ENCODE measurements at places on chromosomes 6 and 20. TPM values are rescaled to one million over a fixed set of nuclear protein-coding genes. Genes with fewer than 3 reads are reported as not detected.

Gene LEMD2
- total RNA-seq = 53.8 TPM

Gene GGTLC1
- total RNA-seq = not detected

Gene TNXB
- total RNA-seq = 81.9 TPM

Gene IL22RA2
- not detected for total RNA-seq

Gene SH3BGRL2
- 100 TPM for total RNA-seq

Gene ZC2HC1B
- total RNA-seq = not detected

DNA sequence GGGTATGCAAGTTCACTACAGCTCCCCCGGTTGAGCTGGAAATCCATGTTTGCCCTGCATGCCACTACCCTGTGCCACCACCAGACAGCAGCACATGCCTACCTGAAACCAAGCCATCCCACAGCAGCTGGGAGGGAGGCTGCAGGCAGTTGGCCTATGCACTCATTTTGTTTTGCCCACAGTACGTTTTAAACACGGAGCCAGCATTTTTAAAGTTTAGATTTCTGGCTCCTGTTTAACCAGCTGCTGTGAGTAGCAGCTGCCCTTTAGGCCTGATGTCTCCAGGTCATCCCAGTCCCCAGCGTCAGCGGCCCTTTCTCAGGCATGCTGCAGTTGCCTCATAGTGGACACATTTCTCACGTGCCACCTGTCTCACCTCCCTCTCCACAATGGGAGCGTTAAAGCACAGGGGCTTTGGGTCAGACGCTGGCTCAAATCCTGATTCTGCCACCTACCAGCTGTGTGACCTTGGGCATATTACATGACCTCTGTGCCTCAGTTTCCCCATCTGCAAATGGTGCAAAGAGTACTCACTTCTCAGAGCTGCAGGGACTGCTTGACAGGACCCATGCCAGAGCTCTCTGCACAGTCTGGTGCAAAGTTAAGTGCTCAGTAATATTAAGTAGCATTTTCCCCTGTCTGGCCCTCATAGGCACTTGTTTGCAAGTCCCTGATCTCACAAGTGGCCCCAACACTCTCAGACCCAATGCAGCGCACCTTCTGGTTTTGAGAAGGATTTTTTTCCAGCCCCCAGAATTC, 8.2 kb upstream of the UBE2V1 start:
- H3K27ac ChIP-seq = no peak overlapping the region
- H3K4me1 ChIP-seq = no peaks in the 10 kb centered on the region
- H3K4me3 ChIP-seq = no peak overlapping the region
- peaks cover 20% of the 10 kb centered on the region for H3K36me3 ChIP-seq
- DNase-seq = peak; percentile 77

GRCh38 chr6:144066741-144067484, 28.5 kb downstream of the SF3B5 start:
- H3K4me1 ChIP-seq = peaks cover 10% of the 10 kb centered on the region
- no peak for DNase-seq
- no peak overlapping the region for H3K27ac ChIP-seq
- H3K27me3 ChIP-seq = no peaks in the 10 kb centered on the region
- H3K4me3 ChIP-seq = no peak overlapping the region
- H3K36me3 ChIP-seq = no peaks in the 10 kb centered on the region

- H3K4me3 ChIP-seq = no peak overlapping the region
- H3K27ac ChIP-seq = no peak overlapping the region
- no peak for DNase-seq
- H3K4me1 ChIP-seq = peaks cover 12% of the 10 kb centered on the region
Measured at GRCh38 chr6:15501826-15502445, 160.9 kb downstream of the DTNBP1 start.

DNA sequence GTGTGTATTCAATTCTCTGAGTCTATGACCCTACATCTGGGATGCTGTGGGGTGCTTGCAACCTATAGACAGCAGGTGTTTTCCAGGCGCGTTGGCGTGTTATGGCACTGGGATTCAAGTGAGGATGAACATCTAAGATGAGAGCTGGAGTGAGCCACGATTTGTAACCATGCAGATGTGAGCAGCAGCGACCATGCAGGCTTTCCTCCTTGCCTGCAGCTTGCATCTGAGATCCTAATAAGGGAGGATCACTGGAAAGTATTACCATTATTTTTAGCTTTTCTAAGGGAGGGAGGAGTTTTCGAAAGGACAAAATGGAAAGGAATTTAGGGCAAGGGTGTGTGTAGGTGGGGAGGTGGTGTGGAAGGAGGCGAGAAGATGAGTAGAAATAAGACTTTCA, 216.7 kb downstream of the ATXN1 start:
- H3K36me3 ChIP-seq = no peaks in the 10 kb centered on the region
- peaks cover 6% of the 10 kb centered on the region for H3K4me1 ChIP-seq
- no peak for DNase-seq

DNA sequence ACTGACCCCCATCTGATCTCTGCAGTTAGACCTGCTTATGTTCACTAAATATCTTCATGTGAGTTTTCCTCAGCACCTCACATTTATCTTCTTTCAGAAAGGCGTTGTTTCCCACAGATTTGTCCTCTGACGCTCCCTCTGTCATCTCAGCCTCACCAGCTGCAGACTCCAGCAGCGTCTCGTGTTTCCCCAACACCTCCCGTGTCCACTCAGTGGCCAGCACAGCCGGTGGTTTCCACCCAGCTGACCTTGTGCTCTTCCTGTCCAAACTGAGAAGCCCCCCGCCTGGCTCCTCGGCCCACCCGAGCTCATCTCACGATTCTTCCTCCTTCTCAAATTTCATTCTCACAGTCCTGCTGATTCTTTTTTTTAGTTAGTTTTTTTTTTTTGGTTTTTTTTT, 12.5 kb downstream of the ERMARD start:
- H3K36me3 ChIP-seq = no peaks in the 10 kb centered on the region
- H3K4me3 ChIP-seq = no peak overlapping the region
- no peaks in the 10 kb centered on the region for H3K4me1 ChIP-seq
- H3K27ac ChIP-seq = no peak overlapping the region

GRCh38 chr6:113654396-113654795, 202.7 kb upstream of the MARCKS start:
- H3K27me3 ChIP-seq = no peaks in the 10 kb centered on the region
- H3K36me3 ChIP-seq = no peaks in the 10 kb centered on the region
- H3K4me3 ChIP-seq = no peak overlapping the region

DNA sequence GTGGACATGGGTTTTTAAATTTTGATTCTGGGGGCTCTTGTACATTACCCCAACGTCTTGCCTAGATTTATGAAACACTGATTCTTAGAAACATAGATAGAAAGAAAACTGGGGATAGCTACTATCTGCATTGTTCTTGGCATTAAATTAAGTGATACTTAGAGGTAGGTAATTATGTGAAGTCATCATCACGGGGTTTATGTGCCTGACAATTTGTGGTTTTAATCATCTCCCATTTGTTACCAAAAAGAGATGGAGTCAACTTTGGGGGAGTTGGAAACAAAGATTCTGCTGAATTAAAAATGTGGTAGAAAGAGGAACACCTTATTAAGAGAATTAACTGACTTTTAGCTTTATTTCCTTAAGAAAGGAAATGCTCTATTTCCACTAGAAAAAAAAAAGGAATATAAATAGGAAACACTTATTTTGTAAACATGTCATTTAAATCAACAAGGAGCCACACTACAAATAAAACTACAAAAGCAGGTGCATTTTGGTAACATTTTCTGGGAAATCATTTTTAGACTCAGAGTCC, 5.6 kb downstream of the TNFAIP3 start:
- no peaks in the 10 kb centered on the region for H3K27me3 ChIP-seq
- H3K4me1 ChIP-seq = no peaks in the 10 kb centered on the region
- no peak for DNase-seq

DNA sequence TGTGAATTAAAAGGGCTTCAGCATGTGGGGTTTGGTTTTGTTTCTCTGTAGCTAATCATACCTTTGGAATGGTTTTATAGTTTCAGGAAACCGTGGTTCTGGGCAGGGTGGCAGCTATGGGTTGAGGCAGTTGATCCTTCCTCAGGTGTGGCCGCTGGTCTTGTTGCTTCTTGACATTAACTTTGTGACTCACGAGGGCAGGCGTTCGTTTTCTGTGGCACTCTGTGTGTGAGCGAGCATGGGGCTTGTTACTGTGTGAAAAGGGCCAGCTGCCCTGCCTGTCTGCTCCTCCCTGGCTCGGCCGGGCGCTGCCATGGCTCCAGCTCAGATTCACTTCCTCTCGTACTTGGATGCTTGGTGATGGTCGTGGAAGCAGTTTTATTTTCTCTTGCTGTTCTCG, 16.2 kb downstream of the DNAJC5 start:
- no peaks in the 10 kb centered on the region for H3K27me3 ChIP-seq
- DNase-seq = peak; percentile 89
- no peak overlapping the region for H3K4me3 ChIP-seq

DNA sequence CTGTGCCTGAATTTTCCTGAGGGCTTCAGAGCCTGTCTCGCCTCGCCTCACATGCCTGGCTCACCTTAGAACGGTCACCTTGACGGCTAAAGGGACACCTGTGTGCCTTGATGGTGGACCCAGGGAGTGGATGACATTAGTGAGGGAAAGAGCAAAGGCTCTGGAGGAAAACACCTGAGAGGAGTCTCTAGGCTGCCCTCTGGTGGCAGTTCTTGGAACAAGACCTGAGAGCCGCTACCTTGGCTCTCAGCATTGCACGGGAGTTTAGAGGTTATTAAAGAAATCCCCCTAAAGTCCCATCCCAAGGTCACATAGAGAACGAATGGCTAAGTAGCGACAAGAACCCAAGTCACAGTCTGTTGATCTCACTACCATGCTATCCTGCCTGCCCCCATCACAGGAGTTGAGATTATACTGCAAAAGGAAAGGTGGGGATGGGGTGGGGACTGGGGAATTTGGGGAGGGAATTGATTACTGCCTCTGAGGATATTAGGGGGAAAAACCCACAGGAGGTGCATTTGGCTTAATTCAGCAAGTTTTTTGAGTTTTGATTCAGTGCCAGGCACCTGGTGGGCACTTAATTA, 7.9 kb upstream of the CDSN start:
- no peaks in the 10 kb centered on the region for H3K36me3 ChIP-seq
- no peak overlapping the region for H3K27ac ChIP-seq
- H3K27me3 ChIP-seq = no peaks in the 10 kb centered on the region
- DNase-seq = peak; percentile 74
- H3K4me1 ChIP-seq = no peaks in the 10 kb centered on the region
- H3K4me3 ChIP-seq = no peak overlapping the region

GRCh38 chr6:157600807-157601206, 219.8 kb downstream of the ZDHHC14 start:
- no peak overlapping the region for H3K27ac ChIP-seq
- H3K36me3 ChIP-seq = no peaks in the 10 kb centered on the region
- DNase-seq = peak; percentile 34
- H3K4me3 ChIP-seq = no peak overlapping the region
- H3K27me3 ChIP-seq = no peaks in the 10 kb centered on the region

- no peaks in the 10 kb centered on the region for H3K36me3 ChIP-seq
- H3K27ac ChIP-seq = no peak overlapping the region
- DNase-seq = peak; percentile 26
- H3K4me3 ChIP-seq = no peak overlapping the region
Measured at GRCh38 chr6:168283686-168284025, 35.9 kb downstream of the DACT2 start.

DNA sequence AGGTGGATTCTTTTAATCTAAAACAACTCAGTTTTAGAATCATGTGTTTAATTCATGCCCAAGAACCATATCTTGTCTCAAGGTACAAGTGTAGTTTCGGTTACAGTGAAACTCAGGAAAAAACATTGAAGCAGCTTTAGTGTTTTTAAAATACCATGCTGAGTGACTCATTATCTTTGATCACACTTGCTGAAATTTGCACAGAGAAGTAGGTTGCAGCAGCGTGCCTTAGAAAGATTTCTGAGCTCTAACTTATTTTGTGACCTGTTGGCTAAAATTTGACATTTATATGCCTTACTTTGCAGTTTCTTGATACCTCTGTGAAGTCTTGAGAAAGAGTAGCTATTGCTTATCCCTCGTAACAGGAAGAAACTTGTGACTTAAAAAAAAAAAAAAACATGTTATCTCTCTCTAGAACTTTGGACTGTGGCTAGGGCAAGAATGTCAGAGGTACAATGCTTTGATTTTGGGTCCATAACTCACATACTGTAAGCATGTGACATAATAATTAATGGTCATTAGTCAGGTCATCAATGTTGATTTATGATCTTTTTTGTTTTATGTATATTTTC, 34.5 kb upstream of the FUCA2 start:
- no peaks in the 10 kb centered on the region for H3K36me3 ChIP-seq
- peaks cover 4% of the 10 kb centered on the region for H3K4me1 ChIP-seq
- no peak for DNase-seq
- peak overlapping the region; percentile 5 for H3K27ac ChIP-seq

GRCh38 chr6:43773050-43773979, 3.3 kb downstream of the VEGFA start:
- no peaks in the 10 kb centered on the region for H3K36me3 ChIP-seq
- H3K4me3 ChIP-seq = peak overlapping the region; percentile 58
- no peaks in the 10 kb centered on the region for H3K27me3 ChIP-seq

- no peaks in the 10 kb centered on the region for H3K36me3 ChIP-seq
- no peaks in the 10 kb centered on the region for H3K27me3 ChIP-seq
- DNase-seq = no peak
- peaks cover 8% of the 10 kb centered on the region for H3K4me1 ChIP-seq
- no peak overlapping the region for H3K4me3 ChIP-seq
Measured at GRCh38 chr6:25007269-25007699, 71.5 kb upstream of the RIPOR2 start.

DNA sequence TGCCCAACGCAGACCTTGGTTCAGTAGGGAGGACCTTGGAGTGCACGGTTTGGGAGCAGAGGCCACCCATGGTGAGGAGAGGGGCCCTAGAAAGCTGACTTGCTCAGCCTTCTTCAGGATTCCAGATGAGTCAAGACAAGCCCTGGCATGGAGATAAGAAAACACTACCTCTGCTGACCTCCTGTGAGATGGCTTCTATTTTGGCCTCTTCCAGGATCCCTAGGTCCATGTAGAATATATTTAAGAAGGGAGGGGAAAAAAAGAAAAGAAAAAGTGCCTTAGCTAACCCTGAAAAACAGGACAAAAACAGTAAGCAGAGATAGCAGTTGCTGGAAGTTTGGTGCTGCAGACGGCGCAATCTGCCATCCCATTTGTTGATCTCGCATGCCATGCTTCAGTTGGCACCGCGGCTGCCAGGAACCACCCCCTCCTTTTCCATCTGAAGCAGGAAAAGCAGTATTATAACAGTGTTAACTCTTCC, 100.0 kb downstream of the ARMC2 start:
- no peak overlapping the region for H3K4me3 ChIP-seq
- H3K4me1 ChIP-seq = no peaks in the 10 kb centered on the region
- no peaks in the 10 kb centered on the region for H3K27me3 ChIP-seq
- H3K27ac ChIP-seq = peak overlapping the region; percentile 3

GRCh38 chr20:59121714-59122565, 41.7 kb upstream of the ZNF831 start:
- no peak overlapping the region for H3K4me3 ChIP-seq
- no peaks in the 10 kb centered on the region for H3K36me3 ChIP-seq
- no peaks in the 10 kb centered on the region for H3K27me3 ChIP-seq
- H3K27ac ChIP-seq = peak overlapping the region; percentile 81

GRCh38 chr6:87824958-87825491, 123.0 kb upstream of the AKIRIN2 start:
- no peaks in the 10 kb centered on the region for H3K36me3 ChIP-seq
- no peaks in the 10 kb centered on the region for H3K27me3 ChIP-seq
- no peak overlapping the region for H3K27ac ChIP-seq
- no peaks in the 10 kb centered on the region for H3K4me1 ChIP-seq
- no peak for DNase-seq

All from Peyer's patch (tissue), 4 donors.